ENCODE measurements at places on chromosomes 7 and 10.

- no peak for DNase-seq
Measured at GRCh38 chr10:125415006-125415633, 254.8 kb upstream of the CTBP2 start.

DNA sequence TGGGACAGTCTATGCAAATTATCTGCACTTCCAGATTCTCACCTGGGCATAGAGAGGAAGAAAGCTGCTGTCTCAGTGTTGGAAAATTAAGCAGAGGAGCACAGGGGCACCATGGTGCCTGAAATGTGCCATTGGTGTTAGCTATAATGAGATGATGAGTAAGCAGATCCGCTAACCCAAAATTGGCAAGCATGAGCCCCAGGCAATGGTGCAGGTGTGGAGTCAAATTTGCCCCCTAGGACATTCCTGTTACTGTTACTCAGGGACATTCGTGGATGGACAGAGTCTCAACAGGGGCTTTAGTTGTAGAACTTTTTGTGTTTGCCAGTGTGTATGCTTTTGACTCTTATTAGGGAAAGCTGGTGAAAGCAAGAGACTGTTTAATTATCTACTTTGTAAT lies 385.2 kb upstream of the KLF6 start:
- DNase-seq = no peak

- DNase-seq = peak; percentile 61
Measured at GRCh38 chr10:124911124-124912067, 30.5 kb upstream of the ZRANB1 start.

GRCh38 chr7:137366995-137367394 lies 23.5 kb upstream of the PTN start:
- DNase-seq = no peak

DNA sequence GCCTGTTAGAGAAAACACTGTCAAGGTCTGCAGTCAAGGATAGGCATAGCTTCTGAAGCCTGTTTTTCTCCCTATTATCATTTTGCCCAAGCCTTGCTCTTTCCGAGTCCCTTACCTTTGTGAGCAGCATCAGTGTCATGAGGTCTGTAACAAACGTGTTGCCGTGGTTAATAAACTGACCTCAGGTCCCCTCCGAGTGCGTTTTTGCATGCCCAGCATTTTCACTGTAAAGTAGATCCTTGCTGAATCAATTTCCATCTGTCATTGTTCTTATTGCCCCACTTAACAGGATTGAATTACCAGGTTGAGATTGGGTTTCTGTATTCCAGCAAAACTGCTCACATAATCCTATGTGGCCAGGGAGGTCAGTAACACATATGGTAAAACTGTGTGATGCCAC lies 110.3 kb downstream of the ZNF248 start:
- DNase-seq = no peak

DNA sequence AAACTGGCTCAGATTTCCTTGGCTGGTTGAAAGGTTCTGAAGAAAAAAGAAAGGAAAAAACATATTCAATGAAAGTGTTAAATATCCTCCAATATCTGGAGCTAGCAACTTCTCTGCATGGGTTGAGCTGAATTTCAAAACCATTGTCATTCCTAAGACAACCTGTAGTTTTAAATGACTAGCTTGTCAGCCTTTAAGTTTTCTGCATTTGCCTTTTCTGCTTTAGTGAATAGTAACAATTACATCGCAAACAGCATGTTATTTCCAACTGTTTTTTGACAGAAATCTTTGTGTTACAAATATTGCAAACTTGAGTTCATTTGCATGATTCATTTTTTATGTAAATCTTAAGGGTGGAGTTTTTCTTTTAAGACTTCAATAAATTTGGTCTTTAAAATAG lies 852.3 kb upstream of the CELF2 start:
- DNase-seq = no peak

DNA sequence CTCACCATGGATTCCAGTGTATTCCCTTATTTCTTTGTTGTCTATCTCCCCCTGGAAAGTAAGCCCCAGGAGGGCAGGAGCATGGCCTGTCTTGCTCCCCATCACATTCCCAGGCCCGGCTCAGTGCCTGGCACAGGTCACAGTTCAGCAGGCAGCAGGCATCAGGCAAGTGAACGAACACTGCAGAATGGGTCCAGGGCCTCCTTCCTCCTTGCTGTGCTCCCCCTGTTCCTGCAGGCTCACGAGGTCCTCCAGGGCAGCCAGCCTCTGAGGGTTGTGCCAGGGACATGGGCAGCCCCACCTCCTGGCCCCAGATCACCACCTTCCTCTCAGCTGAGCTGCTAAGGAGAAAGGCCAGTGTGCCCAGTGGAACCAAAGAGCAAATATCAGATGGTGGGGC lies 41.8 kb downstream of the PDLIM1 start:
- DNase-seq = no peak

- no peak for DNase-seq
Measured at GRCh38 chr7:107103369-107103768, 58.9 kb downstream of the PRKAR2B start.

DNA sequence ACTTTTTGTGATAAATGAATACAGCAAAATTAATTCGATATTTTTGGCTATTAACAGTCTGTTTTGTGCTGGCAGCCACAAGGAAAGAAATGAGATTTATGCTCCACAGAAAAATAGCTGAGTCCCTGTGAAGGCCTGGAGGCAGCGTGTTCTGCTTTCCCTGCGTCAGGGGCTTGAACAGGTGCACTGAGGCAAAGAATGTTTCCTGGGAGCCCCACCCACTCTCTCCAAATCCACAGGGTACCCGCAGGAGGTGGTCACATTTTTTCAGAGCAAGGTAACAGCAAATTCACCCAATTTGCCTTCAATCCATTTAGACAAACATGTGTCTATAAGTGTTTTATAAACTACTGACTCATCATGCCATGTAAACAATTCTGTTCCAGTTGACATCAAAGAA lies 308.1 kb downstream of the TCERG1L start:
- DNase-seq = no peak

- peak; percentile 38 for DNase-seq
Measured at GRCh38 chr10:104099269-104099668, 13.6 kb upstream of the COL17A1 start.

- peak; percentile 73 for DNase-seq
Measured at GRCh38 chr10:128624656-128625530, 498.7 kb upstream of the MKI67 start.

DNA sequence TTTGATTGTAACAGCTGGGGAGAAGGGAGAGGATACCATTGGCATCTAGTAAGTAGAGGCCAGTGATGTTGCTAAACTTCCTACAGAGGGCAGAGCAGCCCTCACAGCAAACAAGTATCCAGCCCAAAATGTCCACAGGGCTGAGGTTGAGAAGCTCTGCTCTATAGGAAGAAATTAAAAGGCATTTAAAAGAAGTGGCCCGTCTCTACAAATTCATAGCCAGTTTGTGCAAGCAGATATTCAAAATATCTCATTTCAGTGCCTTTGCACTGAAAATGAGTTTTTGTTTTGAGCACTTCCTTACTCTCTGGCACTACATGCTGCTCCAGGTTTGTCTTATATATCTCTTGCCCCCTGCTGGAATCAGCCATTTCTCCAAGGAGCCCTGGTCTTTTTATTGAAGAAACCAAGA lies 330.0 kb downstream of the BBS9 start:
- peak; percentile 61 for DNase-seq

GRCh38 chr7:131858611-131859010 lies 302.2 kb upstream of the PODXL start:
- no peak for DNase-seq

DNA sequence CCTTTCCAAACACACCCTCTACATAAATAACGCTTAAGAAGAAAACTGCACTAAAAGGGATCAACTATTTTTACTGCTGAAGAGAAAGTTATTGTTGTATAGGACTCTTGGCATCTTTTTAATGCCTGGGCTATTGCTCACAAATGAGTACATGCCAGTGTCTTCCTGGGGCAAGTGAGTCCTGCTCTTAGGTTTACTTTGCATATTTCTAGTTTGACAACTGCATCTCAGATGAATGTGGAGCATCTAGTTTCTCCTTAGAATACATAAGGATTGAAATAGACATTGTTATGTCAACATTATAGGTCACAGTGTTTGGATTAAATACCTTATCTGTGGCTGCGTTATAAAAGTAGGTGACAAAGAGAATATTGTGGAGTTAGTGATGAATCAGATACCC lies 44.5 kb downstream of the PSMC2 start:
- no peak for DNase-seq

GRCh38 chr10:18786478-18786877 lies 127.2 kb downstream of the ARL5B start:
- DNase-seq = no peak

DNA sequence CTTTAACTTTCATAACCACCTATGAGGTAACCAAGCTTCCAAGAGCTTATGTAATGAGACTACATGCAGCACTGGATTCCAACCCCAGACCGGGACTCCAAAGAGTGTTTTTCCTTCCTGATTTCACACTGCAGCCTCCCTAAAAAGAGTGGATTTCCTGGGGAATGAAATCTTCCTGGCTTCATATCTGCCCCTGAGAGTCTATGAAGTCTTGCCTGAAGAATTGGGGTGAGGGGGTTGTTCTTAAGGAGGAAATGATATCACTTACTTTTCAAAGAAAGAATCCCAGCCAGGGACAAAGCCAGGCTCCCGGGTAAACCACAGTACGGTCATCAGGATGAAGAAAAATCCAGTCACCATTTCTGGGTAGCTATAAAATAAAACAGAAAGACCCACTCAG lies 29.7 kb downstream of the STMP1 start:
- peak; percentile 61 for DNase-seq

GRCh38 chr10:82440775-82441174 lies 565.8 kb downstream of the NRG3 start:
- DNase-seq = no peak

DNA sequence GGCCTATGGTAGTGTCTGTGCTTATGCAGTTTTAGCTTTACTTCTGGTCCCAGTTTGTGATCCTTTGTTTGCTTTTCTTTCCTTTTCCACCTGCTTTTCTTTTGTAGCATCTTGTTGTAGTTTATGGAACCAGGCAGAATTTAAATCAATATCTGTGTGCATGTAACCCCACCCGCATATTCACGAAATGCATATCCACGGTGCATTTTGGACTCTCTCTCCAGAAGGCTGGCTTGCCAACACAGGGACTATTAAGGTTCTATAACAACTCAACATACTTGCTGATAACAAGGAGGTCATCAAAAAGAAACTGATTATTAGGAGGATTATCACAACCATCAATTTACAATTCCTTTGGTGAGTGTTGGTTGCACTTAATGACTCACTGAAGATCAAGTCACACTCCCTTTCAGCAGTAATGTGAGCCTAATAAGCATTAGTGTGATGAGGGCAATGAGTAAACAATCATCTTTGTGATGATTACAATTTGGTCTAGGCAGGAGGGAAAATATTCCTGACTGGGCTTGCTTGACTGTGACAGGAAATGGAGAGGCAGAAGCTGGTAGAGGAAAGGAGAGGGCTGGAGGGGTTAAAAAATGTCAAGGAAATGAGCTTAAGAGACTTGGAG lies 378.6 kb downstream of the REEP3 start:
- DNase-seq = no peak

DNA sequence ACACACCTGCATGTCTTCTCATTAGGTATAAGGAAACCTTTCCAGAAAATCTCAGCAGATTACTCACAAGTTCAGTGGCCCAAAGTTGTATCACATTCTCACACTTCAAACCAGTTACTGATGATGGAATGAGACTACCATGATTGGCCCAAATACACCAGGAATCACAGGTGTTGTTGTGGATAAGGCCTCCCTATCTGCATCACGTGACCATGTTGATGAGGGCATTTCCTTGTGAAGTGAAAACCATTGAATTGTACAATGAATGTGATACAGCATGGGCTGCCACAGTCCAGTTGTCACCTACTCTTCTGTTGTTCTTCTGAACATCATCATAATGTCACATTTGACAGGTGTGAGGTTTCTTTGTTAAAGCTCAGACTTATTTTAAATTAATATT lies 431.7 kb downstream of the AUTS2 start:
- DNase-seq = no peak

DNA sequence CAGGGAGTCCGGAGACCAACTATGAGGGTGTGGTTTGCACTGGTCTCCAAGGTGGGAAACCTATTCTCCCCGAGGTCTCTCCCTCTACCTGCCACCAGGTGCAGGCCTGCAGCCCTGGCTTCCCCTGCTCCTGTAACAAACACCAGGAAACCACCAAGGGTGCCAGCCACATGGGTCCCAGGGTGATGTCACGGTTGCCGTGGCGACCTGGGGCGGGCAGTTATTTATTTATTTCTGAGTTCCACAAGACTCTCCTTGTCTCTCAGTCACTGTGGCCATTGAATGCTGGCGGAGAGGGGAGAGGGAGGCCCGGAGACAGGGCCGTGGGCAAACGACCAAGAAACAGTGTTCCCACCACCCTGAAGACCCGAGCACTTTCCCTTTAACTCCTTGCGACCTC lies 27.0 kb downstream of the MMD2 start:
- DNase-seq = no peak

DNA sequence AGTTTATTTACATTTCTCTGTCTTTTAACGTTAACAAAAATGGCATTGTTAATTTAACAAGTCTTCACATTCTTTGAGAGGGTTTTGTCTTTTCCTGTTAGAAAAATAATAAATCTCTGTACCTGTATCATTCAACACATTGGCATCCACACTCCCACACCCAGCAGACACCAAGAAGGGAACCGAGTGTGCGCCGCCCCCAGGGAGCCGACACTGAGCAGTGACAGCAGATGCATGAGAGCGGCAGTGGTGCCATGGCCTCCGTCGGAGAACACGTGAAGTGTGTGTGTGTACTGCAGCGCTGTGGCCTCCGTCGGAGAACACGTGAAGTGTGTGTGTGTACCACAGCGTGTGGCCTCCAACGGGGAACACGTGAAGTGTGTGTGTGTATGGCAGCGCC lies 63.3 kb downstream of the DYNC2I1 start:
- no peak for DNase-seq

DNA sequence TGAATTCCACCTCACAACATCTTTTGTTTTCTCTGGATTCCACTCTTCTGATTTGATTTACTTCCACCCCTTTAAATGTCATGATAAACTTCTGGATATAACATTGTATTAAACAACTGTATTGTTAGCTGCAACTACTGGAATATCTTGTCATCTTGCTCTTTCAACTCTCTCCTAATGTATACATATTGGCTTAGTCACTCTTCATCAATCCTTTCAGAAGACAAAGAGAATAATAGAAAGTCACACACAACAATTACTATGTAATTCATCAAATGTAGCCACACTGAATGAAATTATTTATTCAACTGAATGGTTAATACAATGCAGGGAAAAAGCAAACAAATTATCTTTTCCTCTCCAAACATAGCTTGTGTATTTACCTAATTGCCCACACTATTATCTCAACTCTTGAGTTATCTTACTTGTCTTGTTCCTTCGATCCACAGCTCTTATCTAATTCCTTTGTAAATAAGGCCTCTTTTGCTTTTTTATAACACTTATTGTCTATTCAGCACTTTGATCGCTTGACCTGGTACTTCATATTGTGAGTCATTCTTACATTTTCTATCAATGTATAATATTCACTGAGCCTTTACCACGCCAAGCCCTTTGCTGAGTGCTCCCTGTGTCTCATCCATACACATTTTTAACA lies 16.7 kb downstream of the SEMA3A start:
- no peak for DNase-seq

GRCh38 chr10:87761892-87762291 lies 56.1 kb downstream of the ATAD1 start:
- DNase-seq = peak; percentile 71

GRCh38 chr7:26429168-26429567 lies 137.5 kb downstream of the SNX10 start:
- no peak for DNase-seq

- peak; percentile 67 for DNase-seq
Measured at GRCh38 chr7:43537765-43538403, 45.0 kb upstream of the STK17A start.
